Fibroblast of skin of right quadriceps (primary cell): ENCODE measurements at places on chromosomes 1 and 21.

GRCh38 chr1:203268901-203269653 is 36.2 kb upstream of the BTG2 start:
- DNase-seq = peak; percentile 65

DNA sequence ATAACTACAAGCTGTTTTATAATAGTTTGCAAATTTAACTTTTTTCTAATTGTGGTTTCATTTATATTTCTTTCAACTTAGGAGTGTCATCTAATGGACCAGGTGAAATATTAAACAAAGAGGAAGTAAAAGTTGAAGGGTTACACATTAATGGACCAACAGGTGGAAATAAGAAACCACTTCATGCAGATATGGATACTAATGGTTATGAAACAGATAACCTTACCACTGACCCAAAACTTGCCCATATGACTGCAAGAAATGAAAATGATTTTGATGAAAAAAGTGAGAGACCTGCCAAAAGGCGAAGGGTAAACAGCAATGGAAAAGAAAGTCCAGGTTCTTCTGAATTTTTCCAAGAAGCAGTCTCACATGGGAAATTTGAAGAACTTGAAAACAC is 59.7 kb downstream of the MIER1 start:
- no peak for DNase-seq

DNA sequence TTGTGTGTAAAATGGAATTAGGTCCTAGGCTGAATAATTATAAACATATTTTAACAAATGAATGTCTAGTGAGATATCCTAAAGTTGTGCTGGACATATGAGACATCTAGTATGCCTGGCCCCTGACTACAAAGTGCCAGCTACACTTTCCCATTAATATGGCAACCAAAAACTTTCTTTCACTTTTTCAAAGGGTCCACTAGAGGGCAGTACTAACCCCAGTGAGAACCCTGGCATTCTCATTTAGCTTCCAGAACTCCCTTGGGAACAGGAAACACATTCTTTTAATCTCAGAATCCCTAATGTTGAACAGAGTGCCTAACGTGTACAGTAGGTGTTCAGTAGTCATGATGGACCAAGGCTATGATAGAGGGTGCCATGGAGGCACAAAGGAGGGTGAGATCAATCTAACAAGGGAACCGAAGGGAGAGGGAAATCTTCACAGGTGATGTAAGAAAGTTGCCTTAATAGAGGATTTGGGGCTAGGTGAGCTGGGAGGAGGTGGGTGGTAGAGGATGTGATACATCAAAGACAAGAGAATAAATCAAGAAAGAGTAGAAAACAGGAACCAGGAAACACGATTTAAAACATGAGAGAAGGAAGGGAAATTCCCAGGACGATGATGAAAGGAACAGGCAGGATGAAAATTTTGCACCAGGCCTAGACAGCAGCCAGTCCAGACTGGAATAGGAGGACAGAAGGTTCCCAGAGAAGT is 41.6 kb downstream of the NSL1 start:
- DNase-seq = peak; percentile 83

GRCh38 chr1:229258031-229258756 is 12.7 kb upstream of the RAB4A start:
- DNase-seq = peak; percentile 66

GRCh38 chr1:152089014-152089674 is at the start of gene TCHHL1:
Gene TCHHL1 (minus strand): TSS chr1:152089064. CDS start chr1:152088143, 921 bp downstream.
- no peak for DNase-seq

DNA sequence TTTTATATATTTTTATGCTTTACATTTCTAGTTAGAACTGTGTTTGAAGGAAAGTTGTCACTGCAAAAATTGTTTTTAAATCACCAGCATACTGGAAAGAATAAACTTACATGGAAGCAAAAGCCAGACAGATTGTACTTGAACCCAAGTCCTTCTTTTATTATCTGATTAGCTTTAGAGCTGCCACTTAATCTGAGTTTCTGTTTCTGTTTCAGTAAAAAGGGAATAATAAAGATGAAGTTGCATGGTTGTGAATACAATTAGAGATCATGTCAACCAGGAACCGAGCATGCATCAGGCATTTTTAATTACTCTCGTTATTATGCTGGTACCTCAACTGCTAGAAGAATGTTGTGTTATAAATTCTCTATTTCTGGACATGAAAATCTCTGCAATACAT is 76.9 kb upstream of the EXO1 start:
- no peak for DNase-seq

DNA sequence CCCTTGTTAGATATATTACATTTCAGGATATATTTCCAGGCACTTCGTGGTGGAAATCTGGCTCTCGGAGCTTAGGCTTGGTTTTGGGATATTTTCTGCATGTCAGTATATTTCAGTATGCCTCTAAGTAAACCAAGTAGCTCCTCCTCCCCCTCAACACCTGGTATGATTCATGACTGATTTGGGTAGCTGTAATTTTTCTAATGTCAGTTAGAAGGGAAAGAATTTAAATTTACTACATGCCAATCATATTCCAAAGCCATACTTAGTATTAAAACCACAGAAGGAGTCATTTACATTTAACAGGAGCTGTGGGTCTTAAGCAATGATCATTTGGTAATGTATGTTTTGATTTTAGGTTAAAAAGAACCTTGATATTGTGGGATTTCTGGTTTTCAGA is 40.6 kb downstream of the ST6GALNAC3 start:
- peak; percentile 58 for DNase-seq

GRCh38 chr1:174799136-174799479 is 200.6 kb upstream of the CACYBP start:
- DNase-seq = no peak

DNA sequence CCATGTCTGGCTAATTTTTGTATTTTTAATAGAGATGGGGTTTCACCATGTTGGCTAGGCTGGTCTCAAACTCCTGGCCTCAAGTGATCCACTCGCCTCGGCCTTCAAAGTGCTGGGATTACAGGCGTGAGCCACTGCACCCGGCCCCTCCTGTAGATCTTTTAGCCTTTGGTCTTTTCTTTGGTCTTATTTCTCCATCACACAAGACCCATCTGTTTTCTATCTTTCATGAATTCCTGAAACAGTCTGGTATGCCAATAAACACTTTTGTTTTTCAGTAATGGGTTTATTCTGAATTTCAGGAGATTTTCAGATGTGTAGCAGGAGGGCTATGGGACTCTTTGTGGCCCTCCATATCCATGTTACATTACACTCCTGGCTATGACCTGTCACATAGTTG is 23.2 kb downstream of the ERRFI1 start:
- no peak for DNase-seq

GRCh38 chr1:3491291-3492246 is 37.1 kb downstream of the ARHGEF16 start:
- peak; percentile 31 for DNase-seq

DNA sequence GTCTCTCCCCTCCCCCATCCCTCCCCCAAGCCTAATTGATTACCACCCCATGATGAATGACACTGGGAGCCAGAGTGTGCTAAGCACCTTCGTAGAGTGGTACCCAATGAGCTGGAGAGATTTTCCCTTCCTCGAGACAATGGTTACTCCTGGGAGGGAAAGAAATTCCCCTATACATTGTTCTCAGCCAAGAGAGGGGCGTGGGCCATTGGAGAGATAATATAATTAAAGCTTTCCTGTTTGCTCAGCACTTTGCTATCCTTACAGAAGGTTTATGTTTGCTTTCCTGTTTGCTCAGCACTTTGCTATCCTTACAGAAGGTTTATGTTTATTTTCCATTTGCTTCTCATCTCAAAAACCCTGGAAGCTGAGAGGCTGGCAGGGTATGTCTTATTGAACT is 126.1 kb upstream of the KLHDC7A start:
- no peak for DNase-seq

- DNase-seq = peak; percentile 74
Observed at GRCh38 chr1:116151739-116152576, 40.8 kb downstream of the MAB21L3 start.

DNA sequence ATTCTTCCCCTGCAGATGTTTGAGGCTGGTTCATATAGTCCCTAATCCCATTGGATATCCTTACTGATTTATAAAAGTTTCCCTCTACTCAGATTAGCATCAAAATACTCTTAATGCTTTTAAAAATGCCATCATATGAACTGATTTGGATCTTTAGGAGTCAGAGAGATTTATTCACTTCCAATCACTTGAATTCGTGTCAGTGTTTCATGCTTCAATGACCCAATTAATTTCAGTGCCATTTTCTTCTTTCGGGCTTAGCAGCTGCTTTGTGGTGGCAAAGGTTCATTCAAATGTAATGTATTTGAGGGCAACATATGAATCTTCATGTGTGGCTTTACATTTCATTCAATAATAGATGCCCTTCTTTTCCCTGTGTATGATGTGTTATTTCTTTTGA is 2.2 kb upstream of the TSEN15 start:
- DNase-seq = no peak

DNA sequence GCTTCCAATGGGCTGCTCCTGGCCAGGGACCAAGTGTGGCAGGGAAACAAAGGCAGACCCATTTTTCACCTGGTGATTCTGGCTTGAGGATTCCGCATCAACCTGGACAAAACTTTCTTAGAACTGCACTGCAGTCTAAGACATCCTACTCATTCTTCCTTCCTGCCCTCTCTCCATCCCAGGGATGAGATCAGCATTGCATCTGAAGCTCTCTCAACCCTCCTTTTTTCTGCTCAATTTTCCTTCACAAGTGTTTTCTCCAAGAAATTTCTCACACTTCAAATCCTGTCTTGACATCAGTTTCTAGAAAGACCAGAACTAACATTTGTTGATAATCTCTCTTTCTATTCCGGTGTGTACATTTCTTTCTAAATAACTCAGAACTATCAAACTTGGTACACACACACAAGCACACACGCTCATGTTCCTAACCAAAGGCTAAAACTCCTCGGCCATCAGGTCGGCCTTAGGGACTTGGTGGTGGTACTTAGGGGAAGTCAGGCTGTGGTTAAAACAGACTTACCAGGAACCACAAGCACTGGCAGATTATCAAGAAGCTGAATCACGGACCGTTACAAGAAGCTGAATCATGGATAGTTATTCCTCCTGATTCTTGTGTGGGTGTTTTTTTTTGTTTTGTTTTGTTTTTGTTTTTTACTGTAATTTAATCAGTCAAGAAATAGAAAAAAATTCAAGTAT is 21.0 kb upstream of the CXADR start:
- DNase-seq = peak; percentile 96

GRCh38 chr1:203666609-203667008 is 40.0 kb downstream of the ATP2B4 start:
- DNase-seq = no peak
